ENCODE measurements at places on chromosomes 11 and 22.

GRCh38 chr11:68406324-68407313 lies 53.9 kb upstream of the PPP6R3 start:
- peak overlapping the region; percentile 73 for H3K27ac ChIP-seq
- DNase-seq: no peak
- H3K4me1 ChIP-seq: peaks cover 15% of the 10 kb centered on the region
- no peaks in the 10 kb centered on the region for H3K27me3 ChIP-seq
- H3K4me3 ChIP-seq: no peak overlapping the region
- peaks cover 33% of the 10 kb centered on the region for H3K36me3 ChIP-seq

- DNase-seq: peak; percentile 88
- peak within 1 kb of the TSS; percentile 68 for H3K27ac ChIP-seq
Observed at GRCh38 chr22:24951942-24952836, at the start of gene KIAA1671. TSS of gene KIAA1671 (plus strand) at chr22:24952716. CDS start at chr22:25028000, 75,284 bp downstream.

DNA sequence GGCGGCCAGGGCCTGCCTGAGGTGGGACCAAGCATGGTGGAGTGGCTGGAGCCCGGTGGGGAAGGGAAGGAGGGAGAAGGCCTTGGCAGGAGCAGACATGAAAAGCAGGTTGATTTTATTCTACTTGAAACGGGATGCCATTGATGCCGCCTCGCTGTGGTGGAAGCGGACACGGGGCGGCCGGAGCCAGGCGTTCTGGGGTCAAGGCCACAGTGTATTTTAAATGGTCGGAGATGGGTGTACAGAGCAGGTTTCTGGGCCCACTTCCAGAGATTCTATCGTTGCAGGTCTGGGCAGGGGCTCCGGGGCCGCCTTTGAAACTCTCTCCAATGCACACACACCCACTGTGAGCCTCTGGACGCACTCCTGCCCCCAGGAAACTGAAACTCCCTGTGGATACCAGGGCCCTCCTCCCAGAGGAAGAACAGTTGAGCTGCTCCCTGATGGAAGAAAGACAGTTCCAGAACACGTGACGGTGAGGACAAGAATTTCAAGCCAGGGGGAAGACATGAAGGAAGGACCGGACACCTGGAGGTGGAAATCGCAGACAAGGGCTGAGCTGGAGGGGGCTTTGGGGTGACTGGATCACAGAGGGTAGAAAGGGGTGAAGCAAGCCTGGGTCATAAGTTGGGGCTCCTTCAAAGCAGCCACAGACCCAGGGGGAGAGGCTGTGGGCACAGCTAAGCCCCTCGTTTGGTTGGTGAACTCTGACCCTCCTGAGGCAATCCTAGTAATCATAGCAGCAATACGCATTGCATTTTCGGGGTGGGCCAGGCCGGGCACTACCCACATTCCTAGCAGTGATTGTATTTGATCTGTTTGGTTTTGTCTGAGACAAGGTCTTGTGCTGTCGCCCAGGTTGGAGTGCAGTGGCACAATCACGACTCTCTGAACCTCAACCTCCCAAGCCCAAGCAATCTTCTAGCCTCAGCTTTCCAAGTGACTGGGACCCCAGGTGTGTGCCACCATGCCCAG lies 12.3 kb upstream of the LINC01488 start:
- no peak overlapping the region for H3K27ac ChIP-seq
- peaks cover 2% of the 10 kb centered on the region for H3K4me1 ChIP-seq
- H3K27me3 ChIP-seq: no peaks in the 10 kb centered on the region
- DNase-seq: no peak

DNA sequence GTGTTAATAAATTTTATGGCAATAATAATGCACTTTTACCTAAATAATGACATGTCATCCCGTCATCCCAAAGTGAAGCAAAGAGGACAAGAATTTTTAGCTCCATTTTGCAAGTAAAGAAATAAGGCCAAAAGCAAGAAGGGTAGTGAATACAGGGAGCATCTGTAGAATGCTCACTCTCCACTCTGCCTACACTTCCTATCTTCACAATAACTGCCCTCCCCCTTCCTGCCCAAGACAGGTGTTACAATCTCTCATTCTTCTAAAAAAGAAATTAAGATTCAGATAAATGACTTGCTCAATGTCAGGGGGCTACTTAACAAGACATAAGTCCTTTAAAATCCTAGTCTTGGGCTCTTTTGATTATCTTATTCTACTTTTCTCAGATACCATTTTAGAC lies 8.9 kb downstream of the RDX start:
- H3K36me3 ChIP-seq: no peaks in the 10 kb centered on the region
- no peak overlapping the region for H3K27ac ChIP-seq
- H3K27me3 ChIP-seq: no peaks in the 10 kb centered on the region
- H3K4me3 ChIP-seq: no peak overlapping the region

DNA sequence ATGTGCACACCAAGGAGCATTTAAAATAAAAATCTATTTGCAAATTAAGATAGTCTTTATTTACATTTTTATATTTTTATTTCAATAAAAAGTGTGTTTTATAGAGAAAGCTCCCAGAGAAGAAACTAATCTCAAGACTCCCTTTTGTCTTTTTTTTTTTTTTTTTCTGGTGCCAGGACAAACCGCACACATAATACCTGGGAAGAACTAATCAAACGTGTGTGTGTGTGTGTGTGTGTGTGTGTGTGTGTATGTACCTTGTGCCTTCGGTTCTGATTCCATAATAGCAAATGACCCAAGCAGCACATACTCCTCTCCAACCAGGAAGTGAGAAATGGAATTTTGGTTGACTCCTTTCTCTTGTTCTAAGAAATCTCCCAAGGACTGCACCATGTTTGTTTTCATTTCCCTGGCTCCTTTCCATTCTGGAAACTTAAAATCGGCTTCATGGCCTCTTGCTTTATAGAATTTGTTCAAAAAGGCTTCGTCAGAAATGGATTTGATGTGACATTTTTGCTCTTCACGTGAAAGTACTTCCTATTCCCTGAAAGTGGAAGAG lies 65.3 kb downstream of the ST3GAL4 start:
- peak overlapping the region; percentile 41 for H3K27ac ChIP-seq
- no peaks in the 10 kb centered on the region for H3K27me3 ChIP-seq
- no peaks in the 10 kb centered on the region for H3K36me3 ChIP-seq
- DNase-seq: no peak
- no peak overlapping the region for H3K4me3 ChIP-seq
